Mucosa of descending colon (tissue), 3 donors: ENCODE measurements at places on chromosomes 7 and 10.
A peak's percentile ranks its signal among the peaks of the same experiment; 100 is the strongest.

DNA sequence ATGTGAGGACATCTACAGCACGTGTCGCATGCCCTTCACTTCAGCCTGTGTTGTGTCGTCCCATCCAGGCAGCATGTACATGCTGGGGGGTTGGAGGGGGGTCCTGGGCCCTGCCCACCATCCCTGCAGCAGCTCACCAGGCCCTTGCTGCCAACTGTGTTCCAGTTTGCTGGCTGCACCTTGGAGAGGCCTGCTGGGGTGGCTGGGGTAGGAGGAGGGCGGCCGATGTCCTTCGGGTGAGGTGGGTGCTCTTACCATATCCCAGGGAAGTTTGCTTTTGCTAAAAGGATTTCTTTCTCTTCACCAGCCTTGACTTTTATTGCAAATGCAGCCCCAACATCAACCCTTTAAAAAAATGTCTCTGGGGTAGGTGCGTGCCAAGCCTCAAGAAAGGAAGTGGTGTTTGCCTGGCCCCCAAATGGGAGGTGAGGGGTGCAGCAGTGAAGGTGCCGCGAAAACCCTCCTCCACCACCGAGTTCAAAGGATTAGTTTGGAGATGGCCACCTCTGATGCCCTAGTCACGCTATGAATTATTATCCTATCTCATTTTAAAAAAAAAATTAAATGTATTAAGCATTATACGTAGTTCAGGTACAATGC is 165.8 kb upstream of the KLF6 start:
- DNase-seq = no peak

DNA sequence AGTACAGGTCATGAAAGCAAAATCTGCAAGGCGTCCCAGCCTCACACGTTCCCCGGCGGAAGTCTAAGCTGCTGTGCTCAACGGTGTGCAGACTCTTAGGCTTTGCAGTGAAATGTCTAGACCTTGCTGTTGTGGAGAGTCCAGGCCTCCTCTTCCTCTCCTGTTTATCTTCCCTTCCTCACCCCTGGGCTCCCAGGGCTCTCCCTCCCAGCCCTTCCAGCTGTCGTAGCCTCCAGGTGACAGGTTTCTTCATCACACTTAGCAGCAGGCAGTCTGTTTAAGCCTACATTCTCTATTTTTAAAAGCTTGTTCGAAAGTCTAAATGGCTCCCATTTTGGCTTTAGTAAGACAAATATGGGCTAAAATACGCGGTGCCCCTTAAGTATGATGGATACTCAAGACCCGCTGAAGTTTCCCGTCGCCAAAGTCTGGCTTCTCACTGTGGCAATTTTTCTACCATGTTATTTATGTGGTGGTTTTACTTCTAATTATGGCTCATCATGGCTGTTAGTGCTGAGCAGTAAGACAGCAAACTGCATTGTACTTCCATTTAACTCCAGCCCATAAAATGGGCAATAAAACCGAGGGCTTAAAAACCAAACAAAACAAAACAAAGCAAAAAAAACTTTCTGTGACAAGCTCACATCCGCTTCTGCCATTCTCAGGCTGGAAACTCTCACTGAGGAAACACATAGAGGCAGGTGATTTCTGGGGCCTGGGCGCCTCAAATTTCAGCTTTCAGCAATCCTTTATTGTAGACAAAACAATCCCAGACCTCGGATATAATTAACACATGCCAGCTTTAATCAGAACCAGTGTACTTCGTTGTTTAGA is 243.2 kb downstream of the SNX10 start:
- DNase-seq = no peak

- DNase-seq = no peak
Measured at GRCh38 chr7:118629898-118630438, 405.5 kb downstream of the ANKRD7 start.

- no peak for DNase-seq
Measured at GRCh38 chr10:88071879-88072278, 208.5 kb downstream of the PTEN start.

- peak; percentile 71 for DNase-seq
Measured at GRCh38 chr10:114714281-114714741, 56.2 kb upstream of the ABLIM1 start.

DNA sequence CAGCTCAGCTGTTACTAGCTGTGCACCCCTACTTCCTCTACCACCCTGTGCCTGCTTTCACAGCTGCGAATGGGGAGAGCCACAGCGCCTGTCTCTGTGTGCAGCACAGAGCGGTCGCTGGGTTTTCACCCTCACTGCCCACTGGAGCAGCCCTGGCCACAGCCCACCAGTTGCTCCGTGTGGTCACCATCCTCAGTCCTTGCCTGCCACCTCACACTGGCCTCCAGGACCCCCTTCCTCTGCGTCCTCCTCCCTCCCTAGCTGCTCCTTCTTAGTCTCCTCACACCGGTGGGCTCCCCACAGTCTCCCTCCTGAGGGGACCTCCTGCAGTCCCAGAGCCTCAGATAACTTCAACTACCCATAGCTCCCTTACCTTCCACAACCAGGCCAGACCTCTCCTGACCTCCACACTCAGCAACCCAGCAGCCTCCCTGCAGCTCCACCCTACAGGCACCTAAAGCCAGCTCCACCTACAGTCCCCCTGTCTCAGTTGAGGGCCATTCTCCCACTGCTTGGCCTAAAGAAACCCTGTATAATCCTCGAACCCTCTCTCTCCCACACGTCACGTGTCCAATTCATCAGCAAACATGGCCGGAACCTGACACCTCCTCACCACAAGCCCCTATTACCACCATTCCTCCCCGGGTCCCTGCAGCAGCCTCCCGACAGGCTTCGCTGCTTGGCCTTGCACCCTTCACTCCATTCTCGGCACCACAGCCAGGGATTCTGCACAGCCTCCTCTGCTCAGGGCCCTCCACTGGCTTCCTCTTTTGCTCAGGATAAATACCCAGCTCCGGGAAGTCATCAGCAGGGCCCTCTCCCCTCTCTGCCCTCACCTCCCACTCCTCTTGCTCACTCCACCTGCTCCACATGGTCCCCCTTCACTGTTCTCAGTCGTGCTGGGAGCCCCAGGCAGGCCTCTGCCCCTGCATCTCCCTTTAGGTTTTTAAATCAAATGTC is 28.1 kb downstream of the PLAC9 start:
- peak; percentile 32 for DNase-seq

DNA sequence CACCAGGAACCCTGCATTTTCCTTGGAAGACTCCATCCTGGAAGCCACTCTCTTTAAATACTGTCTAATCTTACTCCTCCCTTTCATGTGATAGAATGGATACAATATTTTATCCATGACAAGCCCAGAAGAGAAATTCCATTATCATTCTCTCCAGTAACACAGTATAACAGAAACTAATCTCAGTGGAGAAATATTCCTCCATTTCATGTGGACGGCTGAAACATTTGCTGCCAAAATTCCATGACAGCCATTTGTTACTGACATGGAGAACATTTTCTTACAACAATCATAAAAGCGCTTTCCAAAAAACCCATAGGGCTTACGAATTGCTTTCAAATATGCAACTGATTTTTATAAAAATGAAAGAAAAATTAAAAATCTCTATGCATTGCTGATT is 392.8 kb upstream of the KLF6 start:
- DNase-seq = no peak

DNA sequence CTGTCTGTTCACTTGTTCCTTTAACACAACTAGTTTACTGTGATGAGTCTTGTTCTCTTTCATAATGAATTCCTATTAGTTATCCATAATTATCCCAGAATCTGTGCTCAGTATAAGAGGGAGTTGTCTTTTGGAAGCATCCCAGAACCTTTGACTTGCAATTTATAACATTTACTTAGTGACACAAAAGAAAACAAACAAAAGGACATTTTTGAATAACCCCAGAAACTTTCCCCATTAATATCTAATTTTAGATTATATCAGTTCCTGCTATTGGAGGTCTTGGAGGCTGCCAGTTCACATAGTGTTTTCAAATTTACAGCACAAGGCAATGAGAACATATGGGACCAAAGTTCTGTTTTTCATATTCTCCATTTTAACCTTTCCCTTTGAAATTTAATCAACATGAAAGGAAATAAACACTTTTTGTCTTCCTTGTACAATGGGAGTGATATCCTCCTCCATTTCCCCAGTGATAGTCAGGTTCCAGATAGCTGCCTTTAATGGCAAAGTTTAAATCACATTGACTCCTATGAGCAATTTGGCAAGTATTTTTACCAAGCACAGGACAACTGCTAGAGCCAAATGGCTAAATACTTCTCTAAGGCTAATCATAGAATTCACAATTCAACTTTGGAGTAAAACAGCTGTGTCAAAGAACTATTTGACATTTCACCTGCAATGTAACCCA is 37.1 kb upstream of the GNAT3 start:
- no peak for DNase-seq

DNA sequence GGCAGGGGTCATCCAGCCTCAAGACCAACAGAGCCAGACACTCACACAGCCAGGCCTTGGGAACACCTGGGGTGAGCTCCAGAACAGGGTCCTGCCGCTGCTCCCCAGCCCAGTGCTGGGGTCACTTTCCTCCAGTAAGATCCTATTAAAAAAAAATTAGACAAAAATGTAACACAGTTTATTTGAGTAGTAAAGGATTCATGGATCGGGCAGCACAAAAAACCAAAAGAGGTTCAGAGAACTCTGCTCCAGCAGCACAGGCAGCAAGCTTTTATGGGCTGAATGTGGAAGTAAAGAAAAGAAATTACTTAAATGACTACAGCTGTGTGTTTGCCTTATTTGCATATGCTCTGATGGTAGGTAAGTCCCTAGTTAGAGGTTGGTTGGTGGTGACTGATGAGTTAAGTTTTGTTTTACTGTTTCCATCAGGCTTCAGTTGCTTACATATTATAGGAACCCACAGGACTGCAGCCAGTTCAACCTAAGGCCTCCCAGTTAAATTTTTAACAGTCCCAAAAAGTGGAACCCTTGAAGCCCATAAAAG is 80.5 kb upstream of the FGFR2 start:
- no peak for DNase-seq

- DNase-seq = no peak
Measured at GRCh38 chr7:84297616-84298015, 103.0 kb upstream of the SEMA3A start.

DNA sequence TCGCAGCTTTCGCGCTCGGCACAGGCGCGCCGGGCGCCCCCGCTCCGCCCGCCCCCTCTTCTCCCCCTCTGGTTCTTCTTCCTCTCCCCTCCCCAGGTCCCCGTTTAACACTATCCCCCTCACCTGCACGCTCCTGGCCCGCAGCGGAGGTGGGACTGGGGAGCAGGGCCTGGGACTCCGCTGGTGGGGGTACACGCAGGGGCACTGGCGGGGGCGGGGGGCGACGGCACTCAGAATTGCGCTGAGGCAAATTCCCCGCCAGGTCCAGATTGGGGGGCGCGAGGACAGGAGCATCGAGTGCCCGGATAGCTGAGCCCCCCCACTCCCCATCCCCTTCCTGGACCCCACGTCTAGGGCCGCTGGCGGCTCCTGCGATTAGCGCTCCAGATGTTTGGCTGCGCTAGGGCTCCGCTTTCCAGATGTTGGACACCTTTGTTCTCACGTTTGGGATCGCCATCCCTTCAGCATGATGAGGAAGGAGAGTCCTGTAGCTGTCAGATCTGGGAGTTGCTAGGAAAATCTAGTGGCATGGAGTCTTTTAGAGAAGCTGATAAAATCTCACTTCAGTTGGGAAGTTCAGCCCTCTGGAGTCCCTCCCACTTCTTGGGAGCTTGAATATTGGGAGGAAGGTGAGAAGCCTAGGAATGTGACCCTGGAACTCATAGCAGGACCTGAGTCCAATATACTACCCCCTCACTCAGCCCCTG is 31.4 kb upstream of the PAX2 start:
- DNase-seq = no peak

- no peak for DNase-seq
Measured at GRCh38 chr10:70457759-70458305, 16.4 kb upstream of the NODAL start.

DNA sequence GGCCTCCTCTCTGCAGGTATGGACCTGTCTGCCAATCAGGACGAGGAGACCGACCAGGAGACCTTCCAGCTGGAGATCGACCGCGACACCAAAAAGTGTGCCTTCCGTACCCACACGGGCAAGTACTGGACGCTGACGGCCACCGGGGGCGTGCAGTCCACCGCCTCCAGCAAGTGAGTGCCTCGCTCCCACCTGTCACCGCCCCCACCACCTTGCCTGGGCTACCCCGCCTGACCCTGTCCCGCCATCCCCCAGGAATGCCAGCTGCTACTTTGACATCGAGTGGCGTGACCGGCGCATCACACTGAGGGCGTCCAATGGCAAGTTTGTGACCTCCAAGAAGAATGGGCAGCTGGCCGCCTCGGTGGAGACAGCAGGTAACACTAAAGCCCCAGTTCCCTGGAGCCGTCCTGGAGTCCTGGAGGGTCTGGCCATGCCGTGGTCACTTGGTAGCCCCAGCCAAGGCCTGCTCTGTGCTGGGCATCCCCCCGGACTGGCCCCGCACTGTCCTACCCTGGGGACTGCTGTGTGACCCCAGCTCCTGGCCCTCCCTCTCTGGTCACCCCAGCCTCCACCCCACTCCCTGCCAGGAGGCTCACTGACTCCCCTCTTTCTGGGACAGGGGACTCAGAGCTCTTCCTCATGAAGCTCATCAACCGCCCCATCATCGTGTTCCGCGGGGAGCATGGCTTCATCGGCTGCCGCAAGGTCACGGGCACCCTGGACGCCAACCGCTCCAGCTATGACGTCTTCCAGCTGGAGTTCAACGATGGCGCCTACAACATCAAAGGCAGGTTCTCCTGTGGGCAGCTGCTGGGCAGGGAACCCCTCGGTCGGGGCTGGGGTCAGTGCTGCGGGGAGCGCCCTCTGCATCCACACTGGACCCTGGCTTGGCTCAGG is 178.0 kb downstream of the RNF216 start:
- no peak for DNase-seq

GRCh38 chr10:107444443-107444842 is 279.9 kb upstream of the SORCS1 start:
- no peak for DNase-seq

GRCh38 chr7:92517631-92518030 is 10.7 kb downstream of the PEX1 start:
- no peak for DNase-seq

GRCh38 chr10:71052076-71052660 is 160.2 kb upstream of the UNC5B start:
- DNase-seq = no peak

GRCh38 chr7:5711409-5711808 is 70.1 kb downstream of the RNF216 start:
- no peak for DNase-seq

GRCh38 chr7:15403751-15404150 is 158.1 kb downstream of the AGMO start:
- DNase-seq = no peak

DNA sequence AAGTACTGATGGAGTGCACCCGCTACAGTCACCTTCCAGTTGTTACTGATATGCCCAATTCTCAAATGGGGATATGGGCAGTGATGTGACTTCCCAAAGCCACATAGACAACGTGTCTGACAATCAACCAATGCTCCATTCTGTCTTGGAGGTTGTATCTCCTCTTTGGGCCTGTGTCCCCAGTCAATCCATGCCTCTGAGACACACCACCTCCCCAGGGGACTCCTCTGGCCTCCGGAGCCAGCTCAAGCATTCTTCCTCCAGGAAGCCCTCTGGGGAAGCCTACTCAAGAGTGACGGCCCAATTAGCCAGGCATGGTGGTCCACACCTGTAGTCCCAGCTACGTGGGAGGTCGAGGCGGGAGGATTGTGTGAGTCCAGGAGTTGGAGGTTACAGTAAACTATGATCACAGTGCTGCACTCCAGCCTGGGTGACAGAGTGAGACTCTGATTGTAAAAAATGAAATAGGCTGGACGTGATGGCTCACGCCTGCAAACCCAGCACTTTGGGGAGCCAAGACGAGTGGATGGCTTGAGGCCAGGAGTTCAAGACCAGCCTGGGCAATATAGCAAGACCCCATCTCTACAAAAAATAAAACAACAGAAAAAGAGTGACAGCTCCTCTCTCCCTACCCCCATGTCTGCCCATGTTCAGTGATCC is 99.5 kb upstream of the TNRC18 start:
- DNase-seq = peak; percentile 44

- DNase-seq = no peak
Measured at GRCh38 chr10:76068856-76069255, 637.4 kb downstream of the LRMDA start.
